ENCODE measurements at places on chromosomes 5 and 9.
A peak's percentile ranks its signal among the peaks of the same experiment; 100 is the strongest.

DNA sequence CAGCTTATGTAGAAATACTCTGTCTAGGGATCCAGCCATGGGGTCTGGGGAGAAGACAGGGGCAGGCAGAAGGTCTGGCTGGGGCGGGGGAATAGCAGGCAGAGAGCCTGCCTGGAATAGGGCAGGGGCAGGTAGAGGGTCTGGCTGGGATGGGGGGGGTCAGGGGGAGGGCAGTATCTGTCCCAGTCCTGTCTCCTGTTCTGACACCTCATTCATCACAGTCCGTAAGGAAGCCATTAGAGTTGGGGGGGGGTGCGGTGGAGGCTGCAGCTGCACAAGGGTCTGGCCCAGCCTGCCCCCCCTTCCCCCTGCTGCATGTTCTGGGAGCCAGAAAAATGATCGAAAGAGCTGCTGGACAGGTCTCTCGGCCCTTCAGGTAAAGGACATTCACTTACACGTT, 32.6 kb downstream of the CNTFR start:
- DNase-seq: no peak

GRCh38 chr9:75974016-75974766, 83.7 kb downstream of the PCSK5 start:
- DNase-seq: no peak

DNA sequence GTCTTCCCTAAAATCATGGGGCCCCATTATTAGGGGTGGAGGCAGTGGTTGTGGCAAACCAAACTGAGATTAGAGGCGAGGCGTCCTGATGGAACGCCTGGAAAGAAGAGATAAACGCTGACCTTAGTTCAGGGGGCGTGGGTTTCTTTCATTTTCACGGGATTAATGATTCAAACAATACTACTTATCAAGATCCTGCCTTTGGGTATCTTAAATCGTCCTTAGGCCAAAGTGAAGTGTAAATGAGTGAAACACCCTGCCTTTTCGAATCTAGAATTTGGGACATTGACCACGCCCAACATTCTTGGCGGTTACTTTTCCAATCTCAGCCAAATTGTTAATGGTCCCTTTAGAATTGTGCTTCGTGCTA, 1.0 kb upstream of the UBTD2 start:
- DNase-seq: peak; percentile 1

GRCh38 chr5:618450-618849, 6.3 kb downstream of the CEP72 start:
- no peak for DNase-seq

- DNase-seq: peak; percentile 34
Observed at GRCh38 chr9:36873247-36873875, 160.7 kb downstream of the PAX5 start.

DNA sequence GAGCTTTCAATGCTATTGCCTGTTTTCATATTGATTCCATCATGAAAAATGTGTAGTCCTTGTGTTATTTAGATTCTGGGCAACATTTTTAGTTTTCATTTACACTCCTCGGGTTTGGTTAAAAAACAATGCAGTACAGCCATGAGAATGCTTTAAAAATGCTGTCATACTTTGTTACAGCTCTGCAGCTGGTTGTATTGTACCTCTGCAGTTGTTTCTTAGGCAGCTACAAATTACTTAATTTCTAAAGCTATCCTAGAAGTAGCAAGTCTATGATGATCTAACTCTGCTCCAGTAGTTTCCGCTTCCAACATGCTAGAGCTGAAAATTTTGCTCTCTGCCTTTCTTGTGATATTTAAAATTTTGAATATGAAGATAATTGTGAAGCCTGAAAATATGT, 20.2 kb downstream of the SNX18 start:
- DNase-seq: no peak

DNA sequence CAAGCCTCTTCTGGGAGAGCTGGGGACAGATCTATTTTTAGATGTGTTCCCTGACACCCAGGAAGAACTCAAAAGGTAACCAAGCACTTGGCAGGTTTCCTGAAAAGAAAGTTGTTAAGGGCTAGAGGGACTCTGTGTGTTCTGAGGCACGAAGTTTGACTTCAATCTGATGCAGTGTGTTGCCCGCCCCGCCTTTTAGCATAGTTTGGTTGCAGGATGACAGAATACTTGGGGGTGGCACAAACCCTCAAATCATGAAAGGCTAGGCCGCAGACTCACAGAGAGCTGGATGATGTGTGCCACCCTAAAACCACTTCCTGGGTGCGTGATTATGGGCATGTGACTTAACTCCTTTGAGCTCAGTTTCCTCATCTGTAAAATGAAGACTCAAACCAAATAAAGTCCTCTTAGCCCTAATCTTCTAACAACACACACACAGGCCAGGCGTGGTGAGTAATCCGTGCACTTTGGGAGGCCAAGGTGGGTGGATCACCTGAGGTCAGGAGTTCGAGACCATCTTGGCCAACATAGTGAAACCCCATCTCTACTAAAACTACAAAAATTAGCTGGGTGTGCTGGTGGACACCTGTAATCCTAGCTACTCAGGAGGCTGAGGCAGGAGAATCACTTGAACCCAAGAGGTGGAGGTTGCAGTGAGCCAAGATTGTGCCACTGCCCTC, 12.8 kb upstream of the NDFIP1 start:
- peak; percentile 72 for DNase-seq

GRCh38 chr5:87282269-87282668, 14.6 kb downstream of the RASA1 start:
- DNase-seq: no peak

- no peak for DNase-seq
Observed at GRCh38 chr5:78221467-78221866, 73.0 kb downstream of the AP3B1 start.

GRCh38 chr9:21320465-21320864, 14.7 kb downstream of the KLHL9 start:
- no peak for DNase-seq

DNA sequence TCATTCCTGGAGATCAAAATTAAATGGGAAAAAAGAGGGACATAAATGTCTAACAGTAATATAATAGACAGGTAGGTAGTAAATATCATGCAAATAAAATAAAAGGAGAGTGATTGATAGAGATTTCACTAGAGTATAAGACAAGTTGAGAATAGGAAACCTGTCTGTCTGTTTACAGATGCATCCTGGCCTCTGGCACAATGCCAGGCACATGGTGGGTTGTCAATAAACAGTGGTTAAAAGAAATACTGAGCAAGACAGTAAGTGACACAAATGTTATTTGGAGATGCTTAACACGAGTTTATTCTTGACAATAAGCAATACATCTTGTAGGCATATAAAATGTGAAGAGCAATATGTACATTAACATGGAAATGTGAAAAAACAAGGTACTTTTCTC, 33.3 kb downstream of the RICTOR start:
- no peak for DNase-seq

GRCh38 chr5:219991-220390, 1.9 kb downstream of the SDHA start:
- DNase-seq: no peak

DNA sequence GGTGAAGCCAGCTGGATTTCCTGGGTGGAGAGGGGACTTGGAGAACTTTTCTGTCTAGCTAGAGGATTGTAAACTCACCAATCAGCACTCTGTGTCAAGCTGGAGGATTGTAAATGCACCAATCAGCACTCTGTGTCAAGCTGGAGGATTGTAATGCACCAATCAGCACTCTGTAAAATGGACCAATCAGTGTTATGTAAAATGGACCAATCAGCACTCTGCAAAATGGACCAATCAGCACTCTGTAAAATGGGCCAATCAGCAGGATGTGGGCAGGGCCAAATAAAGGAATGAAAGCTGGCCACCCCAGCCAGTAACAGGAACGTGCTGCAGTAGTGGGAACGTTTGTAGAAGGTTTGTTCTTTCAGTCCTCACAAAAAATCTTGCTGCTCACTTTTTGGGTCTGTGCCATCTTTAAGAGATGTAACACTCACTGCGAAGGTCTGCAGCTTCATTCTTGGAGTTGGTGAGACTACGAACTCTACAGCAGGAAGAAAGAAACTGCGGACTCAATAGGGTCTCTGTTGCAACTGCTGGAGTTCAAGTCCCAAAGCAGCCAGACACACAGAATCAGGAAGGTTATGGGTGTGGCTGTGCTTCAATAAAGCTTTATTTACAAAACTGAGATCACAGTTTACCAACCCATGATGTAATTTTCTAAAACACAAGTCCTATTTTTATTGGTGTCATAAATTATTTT, 145.7 kb upstream of the ERCC6L2 start:
- no peak for DNase-seq

GRCh38 chr9:38727497-38728001, 7.6 kb upstream of the FAM240B start:
- DNase-seq: no peak

- DNase-seq: no peak
Observed at GRCh38 chr5:134174841-134175839, 1.6 kb downstream of the SKP1 start.

GRCh38 chr5:168579488-168580226, 489 bp upstream of the PANK3 start:
- DNase-seq: peak; percentile 97

GRCh38 chr9:128361296-128361985, 9.7 kb upstream of the URM1 start:
- no peak for DNase-seq

DNA sequence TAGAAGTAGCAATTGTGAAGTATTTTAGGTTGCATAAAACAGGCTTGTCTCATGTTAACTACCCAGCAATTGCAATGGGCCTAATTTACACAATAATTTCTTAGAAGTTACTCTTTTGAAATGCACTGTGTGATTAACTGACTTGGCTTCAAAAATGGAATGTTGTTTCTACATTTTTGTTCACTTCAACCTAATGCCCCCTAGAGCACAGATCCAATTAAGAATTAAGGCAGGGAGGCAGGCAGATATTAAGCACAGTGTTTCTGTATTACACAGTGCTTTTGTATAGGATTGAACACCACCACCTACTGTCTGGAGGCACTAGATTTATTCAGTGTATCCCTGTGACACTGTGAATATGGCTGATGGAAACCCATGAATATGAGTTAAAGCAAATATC, 302.1 kb downstream of the FBXL17 start:
- no peak for DNase-seq

DNA sequence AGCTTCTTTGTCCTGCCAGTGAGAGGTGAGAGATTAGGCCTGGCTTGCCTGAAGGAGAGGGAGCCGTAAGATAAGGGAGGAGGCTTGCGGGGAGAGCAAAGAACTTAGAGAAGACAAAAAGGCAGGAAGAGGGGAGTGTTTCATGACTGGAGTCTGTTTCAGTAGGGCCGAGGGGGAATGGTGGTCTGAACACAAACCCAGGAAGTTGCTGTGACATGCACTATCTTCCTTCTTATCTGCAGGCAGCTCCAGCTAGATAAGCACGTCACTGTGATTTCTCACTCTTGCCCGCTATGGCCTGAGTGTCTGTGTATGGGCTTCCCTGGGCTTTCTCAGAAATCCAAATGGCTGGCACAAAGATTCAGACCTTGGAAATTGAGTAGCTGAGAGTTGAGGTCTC, 307.5 kb upstream of the CLINT1 start:
- DNase-seq: no peak

GRCh38 chr9:123302348-123303214, 34.2 kb upstream of the STRBP start:
- DNase-seq: no peak

GRCh38 chr9:122122903-122123632, 30.0 kb upstream of the TTLL11 start:
- DNase-seq: peak; percentile 42

GRCh38 chr5:20972419-20972925, 984.5 kb upstream of the CDH18 start:
- DNase-seq: no peak

- no peak for DNase-seq
Observed at GRCh38 chr5:14309878-14310531, 166.9 kb downstream of the TRIO start.

DNA sequence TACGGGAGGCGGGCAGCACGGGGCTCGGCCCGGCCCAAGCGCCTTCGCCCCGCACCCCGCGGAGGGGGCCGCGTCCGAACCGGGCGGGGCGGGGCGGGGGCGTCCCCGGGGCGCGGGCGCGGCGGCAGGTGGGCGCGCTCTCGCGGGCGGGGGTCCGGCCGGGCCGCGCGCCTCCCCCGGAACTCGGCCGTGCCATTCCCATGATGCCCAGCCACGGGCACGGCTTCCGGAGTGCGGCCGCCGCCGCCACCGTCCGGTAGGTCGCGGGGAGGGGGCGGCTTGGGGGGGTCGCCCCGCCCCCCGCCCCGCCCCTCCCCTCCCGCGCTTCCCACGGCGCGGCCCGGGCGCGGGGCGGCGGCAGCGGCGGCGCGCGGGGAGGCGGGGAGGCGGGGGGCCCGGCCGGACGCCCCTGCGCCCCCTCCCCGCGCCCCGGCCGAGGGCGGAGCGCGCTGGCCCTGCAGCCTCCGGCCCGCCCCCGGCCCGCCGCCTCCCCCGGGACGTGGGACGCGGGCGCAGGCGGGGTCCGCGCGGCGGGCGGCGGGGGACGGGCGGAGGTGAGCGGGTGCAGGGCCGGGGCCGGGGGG, at the start of gene PPP1R26:
TSS of gene PPP1R26 (plus strand) at position 314 of the 584 bp plus-strand sequence. CDS start 4,729 bp downstream, outside the sequence.
- DNase-seq: no peak

GRCh38 chr5:126988021-126988569, 42.3 kb downstream of the MARCHF3 start:
- no peak for DNase-seq

GRCh38 chr5:144032375-144032774, 138.1 kb downstream of the YIPF5 start:
- DNase-seq: no peak

DNA sequence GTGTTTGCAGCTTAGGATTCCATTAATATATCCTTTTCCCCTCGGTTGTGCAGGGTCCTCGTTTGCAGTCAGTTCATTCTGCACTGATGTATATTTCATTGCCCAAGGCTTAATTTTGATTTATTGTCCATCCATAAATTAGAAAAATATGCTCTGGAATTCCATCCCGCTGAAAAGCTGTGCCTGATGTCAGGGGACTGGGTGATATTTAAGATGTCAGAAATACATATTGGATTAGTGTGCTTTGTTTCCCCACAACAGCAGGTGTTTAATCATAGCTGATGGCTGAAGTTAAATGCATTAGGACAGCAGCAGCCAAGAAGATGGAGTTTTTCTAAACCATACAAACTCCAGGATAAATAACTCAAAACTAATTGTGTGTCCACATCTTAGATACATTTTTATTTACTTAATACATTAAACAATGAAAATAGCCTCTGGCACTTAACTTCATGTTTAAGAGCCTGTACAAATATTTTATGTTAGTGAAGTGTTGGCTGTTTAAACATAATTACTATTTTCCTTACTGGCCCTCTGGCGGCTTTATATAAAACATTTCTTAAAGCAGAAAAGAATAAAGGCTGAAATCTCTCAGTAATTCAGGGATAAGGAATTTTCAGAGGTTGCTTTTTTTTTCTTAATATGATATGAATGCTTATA, 170.4 kb upstream of the TBCA start:
- DNase-seq: no peak

Data from stimulated activated CD8-positive, alpha-beta memory T cell treated with anti-CD3 and anti-CD28 coated beads, Interleukin-7, amount 100 ng/mL, for 4 hours (primary cell).